CD4-positive, alpha-beta T cell treated with Interleukin-4 for 4 hours (primary cell): ENCODE measurements at places on chromosomes 5 and 9.
A peak's percentile ranks its signal among the peaks of the same experiment; 100 is the strongest.

- DNase-seq, result no peak
These were observed 47.3 kb downstream of the MED27 start for GRCh38 chr9:132032238-132032950.

DNA sequence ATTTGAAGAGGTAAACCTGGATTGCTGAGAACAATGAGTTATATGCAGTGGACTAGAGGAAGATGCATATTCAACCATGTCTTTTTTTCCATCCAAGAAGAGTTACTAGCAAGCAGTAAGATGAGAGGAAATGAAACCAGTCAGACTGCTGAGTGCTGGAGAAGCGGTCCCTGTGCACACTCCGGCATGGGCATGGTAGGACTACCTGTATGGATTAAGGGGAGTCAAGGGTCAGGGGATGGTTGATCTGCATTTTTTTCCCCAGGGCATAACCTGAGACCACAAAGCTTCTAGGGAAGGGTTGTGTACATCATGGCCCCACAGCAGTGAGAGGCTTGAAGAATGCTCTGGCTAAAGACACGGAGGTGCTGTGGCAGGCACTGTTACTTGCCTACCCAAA lies 76.6 kb upstream of the ZNF169 start:
- DNase-seq, result no peak

- no peak for DNase-seq
These were observed 212.2 kb downstream of the PDZD2 start for GRCh38 chr5:31850981-31851689.

- DNase-seq, result peak; percentile 47
These were observed 35.6 kb downstream of the DAB2IP start for GRCh38 chr9:121686930-121687541.

GRCh38 chr9:137095664-137096517 lies 9.1 kb downstream of the MAN1B1 start:
- peak; percentile 88 for DNase-seq

- no peak for DNase-seq
These were observed 79.7 kb upstream of the ASTN2 start for GRCh38 chr9:117494401-117495090.

GRCh38 chr5:170861917-170862766 lies at the start of gene RANBP17:
TSS of gene RANBP17 (plus strand) at chr5:170862018.
- no peak for DNase-seq

GRCh38 chr9:35273591-35273990 lies 111.8 kb downstream of the UNC13B start:
- no peak for DNase-seq

DNA sequence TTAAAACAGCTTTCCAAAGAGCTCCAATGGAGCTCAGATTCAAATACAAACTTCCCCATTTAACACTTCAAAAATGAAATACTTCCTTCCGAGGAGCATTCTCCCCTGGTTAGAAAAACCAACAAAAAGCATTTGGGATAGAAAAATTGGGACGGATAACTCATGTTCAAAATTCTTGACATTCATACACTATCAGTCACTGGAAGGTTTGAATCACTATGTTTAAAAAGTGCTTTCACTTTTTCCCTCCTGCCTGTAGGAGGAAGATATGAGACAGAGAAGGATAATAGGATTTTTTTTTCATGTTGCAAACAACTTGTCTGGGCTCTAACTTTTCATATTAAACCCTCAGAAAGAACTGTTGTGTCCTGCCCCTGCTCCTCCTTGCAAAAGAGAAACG lies 412.0 kb downstream of the ACTL7B start:
- no peak for DNase-seq

DNA sequence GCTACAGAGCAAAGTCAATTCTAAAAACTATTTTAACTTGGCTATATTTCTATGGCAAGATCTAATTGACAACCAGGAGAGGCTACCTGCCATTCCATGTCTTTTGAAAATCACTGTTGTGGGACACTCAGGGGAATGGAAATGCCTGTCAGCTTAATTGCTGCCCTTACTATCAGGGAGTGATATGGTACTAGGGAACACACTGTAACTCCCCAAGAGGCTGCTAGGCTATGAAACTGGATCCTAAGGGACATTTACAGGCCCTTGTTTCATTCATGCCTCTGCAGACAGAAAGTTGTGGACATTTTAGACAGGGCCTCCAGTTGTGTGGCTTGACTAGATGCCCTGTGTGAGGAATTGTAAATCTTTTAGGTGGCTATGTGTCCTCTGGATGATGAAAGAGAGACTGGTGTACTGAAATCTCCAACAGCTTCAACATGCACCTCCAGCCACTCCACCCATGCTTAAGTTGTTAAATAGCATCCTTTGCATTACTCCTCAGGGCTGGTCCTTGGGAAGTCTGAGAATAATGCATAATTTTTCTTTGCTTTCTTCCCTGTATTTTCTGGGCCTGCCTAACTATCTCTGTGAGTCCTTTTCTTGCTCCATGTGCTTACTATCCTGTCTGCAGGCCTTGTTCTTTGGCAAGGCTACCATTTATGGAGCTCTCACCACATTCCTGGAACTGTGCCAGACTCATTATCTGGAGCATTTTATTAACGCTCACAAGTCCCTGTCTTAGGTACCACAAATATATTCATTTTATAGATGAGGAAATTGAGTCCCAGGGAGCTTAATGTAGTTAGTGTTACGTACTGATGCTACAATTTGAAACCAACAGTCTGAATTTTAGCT lies 3.2 kb downstream of the MROH2B start:
- no peak for DNase-seq

- DNase-seq, result no peak
These were observed 40.4 kb upstream of the ECM2 start for GRCh38 chr9:92576175-92576574.

DNA sequence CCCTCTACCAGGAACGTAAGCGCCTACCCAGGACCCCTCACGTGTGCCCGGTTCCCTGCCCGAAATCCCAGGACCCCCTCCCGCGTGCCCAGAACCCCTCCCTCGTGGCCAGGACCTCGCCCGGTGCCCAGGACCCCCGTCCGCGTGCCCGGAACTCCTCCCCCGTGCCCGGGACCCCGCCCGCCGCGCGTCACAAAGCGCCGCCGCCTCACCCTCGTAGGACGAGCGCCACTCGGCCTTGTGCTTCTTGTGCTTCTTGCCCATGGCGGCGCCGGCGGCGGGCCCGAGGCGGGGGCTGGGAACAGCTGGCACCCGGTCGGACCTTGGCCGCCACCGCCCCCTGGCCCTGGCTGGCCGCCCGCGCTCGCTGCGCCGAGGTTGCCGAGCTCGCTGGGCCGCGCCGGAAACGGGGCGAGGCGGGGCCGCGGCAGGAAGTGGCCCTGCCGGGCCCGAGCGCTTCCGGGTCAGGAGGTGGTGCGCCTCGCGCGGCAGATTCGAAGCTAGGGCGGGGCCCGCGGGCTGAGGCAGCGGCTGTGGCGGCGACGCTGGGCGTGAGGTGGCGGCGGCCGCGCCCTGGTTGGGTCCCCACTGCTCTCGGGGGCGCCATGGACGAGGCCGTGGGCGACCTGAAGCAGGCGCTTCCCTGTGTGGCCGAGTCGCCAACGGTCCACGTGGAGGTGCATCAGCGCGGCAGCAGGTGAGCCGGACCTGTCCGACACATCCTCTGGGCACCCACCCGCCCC lies at the start of the genes BRD9 and TRIP13:
TSS of gene BRD9 (minus strand) at position 408 of the 743 bp plus-strand sequence. CDS start at position 264, 144 bp downstream.
TSS of gene TRIP13 (plus strand) at position 491 of the 743 bp plus-strand sequence. CDS start at position 606, 115 bp downstream.
- peak; percentile 74 for DNase-seq

DNA sequence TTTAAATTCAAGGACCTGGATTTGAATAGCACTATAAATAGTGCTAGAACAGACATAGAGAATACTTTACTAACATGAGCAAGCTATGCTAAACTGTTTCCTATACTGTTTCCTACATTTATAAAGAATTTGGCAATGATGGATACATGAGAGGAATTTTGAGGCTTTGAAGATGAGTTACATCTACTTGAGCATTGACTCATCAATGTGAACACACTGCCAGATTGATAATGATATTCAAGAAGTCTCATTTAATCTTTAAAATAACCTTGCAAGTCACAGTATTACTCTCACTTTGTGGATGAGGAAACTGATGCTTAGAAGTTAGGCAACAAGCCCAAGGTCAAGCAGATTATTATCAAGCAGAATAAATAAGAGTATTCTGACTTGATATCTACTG lies 281.9 kb downstream of the DNAH5 start:
- no peak for DNase-seq
